Aorta (tissue), 5 donors: ENCODE measurements at places on chromosomes 5 and 9. TPM values are rescaled to one million over a fixed set of nuclear protein-coding genes. Genes with fewer than 3 reads are reported as not detected.

DNA sequence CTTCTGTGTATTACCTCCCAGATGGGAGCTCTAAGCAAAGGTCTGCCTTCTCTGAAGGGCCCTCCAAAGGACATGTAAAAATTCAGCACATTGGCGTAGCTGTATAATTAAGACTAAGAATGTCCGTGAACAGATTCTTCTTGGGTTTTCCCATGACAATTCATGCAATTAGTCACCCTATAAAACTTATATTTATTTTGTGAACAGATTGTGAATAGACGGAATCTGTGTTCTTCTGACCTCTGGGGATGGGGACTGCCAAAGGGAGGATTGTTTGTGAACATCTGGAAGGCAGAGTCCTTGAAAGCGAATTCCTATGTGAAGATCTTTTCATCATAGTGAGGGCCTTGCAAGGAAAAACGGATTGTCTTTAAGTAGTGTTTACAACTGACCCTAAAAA lies 111.3 kb downstream of the EGFLAM start:
- no peak for DNase-seq

CA9 gene
- not detected for polyA plus RNA-seq

- DNase-seq, result no peak
Measured at GRCh38 chr5:87150630-87151029, 117.1 kb upstream of the RASA1 start.

- no peak for DNase-seq
Measured at GRCh38 chr5:103408408-103408807, 149.8 kb downstream of the MACIR start.

- DNase-seq, result no peak
Measured at GRCh38 chr5:31823472-31823871, 184.5 kb downstream of the PDZD2 start.

- DNase-seq, result no peak
Measured at GRCh38 chr5:56095579-56096102, 100.9 kb upstream of the IL6ST start.
